ENCODE measurements at places on chromosomes 7 and 10. TPM values are rescaled to one million over a fixed set of nuclear protein-coding genes. Genes with fewer than 3 reads are reported as not detected.

The MSMB gene
- total RNA-seq: not detected

The GALNT17 gene
- total RNA-seq: not detected

The EIF5AL1 gene
- total RNA-seq: 0.09 TPM

The SEMA3D gene
- 4.0 TPM for total RNA-seq

The ZNF727 gene
- not detected for total RNA-seq

The SCART1 gene
- 3.7 TPM for total RNA-seq

The ING3 gene
- 7.9 TPM for total RNA-seq

The TLX1 gene
- not detected for total RNA-seq
